CD8-positive, alpha-beta T cell (primary cell): ENCODE measurements at places on chromosomes 16 and 17.

DNA sequence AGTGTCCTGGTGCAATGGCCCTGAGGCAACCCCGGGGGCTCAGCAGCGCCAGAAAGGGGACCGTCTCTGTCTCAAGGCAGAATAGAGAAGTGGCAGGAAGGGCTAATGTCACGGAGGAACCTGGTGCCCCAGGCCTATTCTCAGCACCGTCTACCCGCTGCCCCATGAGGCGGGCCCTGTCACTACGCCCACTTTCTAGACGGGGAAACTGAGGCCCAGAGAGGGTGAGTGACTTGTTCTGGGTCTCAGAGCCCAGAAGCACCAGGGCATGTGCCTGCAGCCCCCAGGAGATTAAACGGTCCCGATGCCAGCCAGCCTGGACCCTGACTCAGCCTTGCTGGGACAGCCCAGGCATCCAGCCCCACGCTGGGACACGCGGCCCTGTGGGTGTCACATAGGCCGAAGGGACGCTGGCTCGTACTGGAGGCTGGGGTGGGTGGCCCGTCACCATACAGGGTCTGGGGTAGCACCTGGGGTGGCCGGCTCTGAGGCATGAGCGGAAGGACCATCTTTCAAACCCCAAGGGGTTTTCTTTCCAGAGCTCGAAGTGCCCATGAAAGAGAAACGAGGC lies 40.2 kb upstream of the PABPN1L start:
- no peak for DNase-seq

DNA sequence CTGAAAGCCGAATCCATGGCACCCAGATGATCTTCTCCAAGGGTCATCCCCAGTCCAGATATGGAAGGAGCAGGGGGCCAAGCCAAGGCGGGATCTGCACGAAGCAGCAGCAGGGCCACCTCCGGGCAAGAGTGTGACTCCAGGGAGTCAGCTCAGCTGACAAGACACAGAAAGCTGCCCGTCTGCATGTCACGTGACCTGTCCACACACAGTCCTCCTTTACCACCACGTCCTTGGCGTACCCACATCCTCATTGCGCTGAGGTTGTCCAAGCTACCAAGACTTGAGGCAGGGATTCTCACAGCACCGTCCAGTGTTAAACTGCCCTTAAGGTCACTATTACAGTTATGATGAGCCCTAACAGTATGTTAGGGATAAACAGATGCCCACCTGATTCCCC lies 11.3 kb upstream of the CYTH1 start:
- DNase-seq, result no peak

- DNase-seq, result no peak
These were observed 9.3 kb downstream of the C16orf78 start for GRCh38 chr16:49382916-49383315.

GRCh38 chr17:11948789-11949188 lies 48.5 kb downstream of the ZNF18 start:
- no peak for DNase-seq

GRCh38 chr16:85055493-85056210 lies 28.1 kb downstream of the KIAA0513 start:
- peak; percentile 83 for DNase-seq

- DNase-seq, result no peak
These were observed 560 bp upstream of the RUSF1 start for GRCh38 chr16:31508706-31509195.

DNA sequence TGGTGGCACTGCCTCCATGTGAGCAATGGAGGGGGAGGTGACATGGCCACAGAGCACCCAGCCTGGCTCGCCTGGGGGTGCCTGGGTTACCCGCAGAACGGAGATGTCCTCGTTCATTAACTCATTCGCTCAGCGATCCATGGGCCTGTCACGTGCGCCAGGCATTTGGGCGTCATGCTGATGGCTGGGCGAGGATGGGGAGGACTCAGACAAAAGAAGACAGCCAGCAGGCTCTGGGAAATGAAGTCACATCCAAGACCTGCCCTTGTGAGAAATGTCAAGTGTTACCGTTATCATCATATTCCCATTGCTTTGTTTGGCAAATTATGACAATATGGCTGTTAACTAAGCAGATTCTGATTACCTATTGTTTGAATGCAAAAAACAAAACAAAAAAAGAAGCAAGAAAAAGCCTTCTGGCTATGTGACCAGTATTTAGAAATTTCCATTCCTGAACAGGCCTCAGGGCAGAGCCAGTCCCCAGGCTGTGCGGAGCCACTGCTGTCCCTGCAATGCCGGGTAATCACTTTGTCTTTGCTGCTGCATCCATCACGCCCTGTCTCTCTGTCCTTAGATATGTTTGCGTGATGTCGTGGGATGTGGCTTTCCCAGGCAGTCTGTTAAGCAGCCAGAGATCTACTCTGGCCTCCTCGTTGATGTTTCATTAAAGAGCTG lies 57.9 kb downstream of the CMIP start:
- no peak for DNase-seq

DNA sequence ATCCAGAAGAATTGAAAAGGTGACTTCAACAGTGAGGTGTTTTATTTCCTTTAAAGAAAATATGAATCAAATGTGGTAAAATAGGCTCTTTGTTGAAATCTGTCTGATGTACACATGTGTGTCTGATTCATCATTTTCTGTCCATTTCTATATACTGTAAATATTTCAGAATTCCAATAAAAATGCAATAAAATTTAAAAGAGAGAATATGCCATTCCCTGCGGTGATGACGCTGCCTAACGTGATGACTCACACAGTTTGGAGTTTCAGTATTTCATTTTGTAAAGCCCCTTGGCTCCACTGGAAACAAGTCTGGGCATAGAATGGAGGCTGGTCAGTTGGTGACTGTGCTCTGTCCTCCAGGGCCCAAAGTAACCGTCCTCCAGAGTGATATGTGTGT lies 482.5 kb upstream of the CDH5 start:
- DNase-seq, result no peak

DNA sequence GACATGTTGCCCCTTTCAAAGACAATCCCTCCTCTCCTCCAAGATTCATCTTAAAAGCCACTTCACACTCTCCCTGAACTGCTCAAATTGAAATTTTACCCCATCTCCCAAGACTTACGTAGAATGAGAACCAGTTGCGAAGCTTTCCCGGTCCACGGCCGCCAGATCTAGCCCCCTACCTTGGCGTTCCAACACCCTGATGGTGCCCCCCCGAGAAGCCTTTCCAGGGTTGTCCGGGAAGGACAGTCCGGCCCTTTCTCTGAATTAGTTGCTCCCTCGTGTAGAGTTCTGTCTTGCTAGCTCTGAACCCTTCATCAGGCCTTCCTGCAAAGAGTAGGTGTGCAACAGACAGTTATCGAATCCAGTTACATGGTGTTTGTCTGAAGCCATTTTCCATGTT lies 60.0 kb upstream of the DNAH17 start:
- DNase-seq, result no peak

DNA sequence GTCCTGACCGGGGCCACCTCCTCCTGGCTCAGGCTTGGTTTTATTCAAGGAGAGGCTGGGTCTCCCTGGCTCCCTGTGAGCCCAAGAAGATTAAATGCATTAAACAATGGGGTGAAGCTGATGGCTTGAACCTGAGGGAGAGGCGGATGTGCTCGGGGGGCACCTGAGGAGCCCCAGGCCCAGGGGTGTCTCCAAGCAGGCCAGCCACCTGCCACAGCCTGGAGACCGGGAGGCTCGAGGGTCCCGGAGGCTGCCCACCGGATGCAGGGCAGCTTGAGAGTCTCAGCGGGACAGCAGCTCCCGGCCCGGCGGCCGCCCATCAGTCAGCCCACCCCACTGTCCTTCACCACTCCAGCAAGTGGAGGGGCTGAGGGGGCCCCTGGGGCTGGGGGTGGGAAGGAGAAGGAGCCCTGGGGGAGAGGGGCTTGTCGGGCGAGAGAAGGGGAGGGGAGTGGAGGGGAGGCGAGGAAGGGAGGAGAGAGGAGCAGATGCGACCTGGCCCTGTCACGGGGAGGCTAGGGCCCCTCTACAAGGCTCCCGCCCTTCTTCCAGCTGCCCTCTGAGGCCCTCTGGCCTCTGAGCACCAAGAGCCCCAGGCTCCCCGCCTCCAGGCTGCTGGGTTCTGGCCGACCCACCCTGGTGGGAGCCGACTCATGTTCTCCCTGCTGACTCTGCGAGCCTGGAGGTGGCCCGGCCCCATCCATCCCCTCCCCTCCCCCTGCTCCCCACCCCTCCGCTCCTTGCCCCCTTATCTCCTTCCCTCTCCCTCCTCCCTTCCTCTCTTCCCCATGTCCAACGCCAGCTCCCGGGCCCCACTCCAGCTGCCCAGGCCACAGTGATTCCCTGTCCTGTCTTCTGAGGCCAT lies 13.2 kb downstream of the CD7 start:
- DNase-seq, result no peak

DNA sequence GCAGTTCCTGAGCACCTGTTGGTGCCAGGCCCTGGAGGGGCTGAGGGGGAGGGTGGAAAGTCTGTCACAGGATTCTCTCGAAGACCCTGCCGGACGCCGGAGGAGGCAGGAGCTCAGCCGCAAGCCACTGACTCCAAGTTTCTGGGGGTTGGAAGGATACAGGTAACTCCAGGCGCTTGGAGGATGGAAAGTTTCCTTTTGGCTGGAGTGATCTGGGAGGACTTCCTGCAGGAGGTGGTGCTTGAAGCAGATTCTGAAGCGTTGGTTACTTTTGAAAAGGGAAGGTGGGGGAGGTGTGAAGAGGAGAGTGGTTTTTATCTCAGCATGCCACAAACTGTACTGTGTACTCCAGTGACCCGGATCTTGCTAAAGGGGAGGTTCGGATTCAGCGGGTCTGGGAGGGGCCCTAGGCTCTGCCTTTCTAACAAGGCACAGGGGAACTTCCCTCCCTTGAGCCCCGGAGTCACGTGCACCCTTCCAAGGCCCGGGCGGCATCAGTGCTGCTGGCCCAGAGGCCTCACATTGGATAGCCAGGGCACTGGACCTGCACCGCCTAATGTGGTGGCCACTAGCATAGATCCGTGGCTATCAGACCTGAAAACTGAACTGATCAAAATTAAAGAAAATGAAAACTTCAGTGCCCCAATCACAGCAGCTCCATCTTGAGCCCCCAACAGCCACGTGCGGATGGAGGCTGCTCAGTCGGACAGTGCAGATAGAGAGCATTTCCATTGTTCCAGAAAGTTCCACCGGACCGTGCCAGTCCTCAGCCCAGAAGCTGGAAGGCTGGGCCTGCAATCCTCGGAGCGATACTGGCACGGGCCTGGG lies 42.2 kb upstream of the GSE1 start:
- peak; percentile 23 for DNase-seq

- DNase-seq, result peak; percentile 30
These were observed 925 bp downstream of the ZNF689 start for GRCh38 chr16:30609002-30609925.

- no peak for DNase-seq
These were observed 1.8 kb downstream of the BTBD17 start for GRCh38 chr17:74359916-74360315.

GRCh38 chr17:18191967-18192366 lies 8.3 kb downstream of the ALKBH5 start:
- DNase-seq, result no peak

- DNase-seq, result no peak
These were observed 15.9 kb downstream of the PEMT start for GRCh38 chr17:17575360-17576251.

DNA sequence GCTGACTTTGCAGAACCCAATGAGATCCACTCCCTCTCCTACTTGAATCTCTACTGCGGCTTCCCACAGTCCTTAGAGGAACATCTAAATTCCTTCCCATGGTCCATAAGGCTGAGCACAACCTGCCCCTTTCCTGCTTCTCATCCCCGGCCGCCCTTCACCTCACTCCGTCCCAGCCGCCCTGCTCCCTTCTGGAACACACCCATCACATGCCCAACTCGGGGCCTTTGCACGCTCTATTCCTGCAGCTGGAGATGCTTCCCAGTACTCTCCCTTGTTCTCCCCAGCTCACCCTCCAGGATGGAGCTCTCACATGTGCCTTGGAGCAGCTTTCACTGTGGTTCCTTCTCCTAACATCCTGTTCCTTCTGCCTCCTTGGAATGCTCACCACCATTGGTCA lies 23.6 kb downstream of the NKD1 start:
- DNase-seq, result no peak

GRCh38 chr17:72342627-72343527 lies 222.1 kb downstream of the SOX9 start:
- no peak for DNase-seq

DNA sequence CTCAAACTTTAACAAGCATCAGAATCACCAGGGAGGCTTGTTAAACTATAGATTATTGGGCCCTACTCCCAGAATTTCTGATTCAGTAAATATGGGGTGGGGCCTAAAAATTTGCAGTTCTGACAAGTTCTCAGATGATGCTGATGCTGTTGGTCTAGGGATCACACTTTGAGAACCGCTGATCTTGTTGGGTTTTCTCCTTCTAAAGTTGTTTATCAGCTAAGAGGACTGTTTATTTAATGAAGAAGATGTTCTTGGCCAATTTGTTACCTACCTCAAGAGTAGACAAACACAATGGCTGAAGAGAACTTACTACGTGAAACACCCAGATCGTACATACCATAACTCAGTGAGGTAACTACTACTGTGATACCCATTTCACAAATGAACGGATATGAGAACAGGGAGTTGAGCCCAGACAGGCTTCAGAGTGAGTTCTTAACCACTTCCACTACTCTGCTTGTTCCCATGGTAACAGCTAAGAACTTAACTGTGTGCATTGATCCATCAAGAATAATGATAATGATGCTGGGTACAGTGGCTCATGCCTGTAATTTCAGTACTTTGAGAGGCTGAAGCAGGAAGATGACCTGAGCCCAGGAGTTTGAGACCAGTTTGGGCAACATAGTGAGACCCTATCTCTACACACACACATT lies 85.3 kb upstream of the NSRP1 start:
- DNase-seq, result no peak

- DNase-seq, result no peak
These were observed 75.8 kb downstream of the WWOX start for GRCh38 chr16:78175287-78175686.

DNA sequence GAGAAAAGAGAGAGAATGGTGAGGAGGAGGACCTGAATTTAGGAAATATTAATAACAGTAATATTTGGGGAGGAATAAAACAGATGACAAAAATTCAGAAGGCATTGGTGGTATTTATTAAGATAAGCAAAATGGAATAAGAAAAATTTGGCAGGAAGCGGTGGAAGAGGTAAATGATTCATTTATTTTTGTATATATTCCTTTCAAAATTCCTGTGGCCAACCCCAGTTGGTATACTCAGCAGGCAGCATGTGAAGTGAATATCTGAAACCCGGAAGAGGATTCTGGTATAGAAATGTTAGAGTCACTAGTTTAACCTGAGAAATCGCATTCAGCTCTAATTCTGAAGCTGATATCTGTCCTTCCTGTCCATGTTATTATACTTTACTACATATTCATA lies 792.0 kb downstream of the KCNJ2 start:
- DNase-seq, result no peak

DNA sequence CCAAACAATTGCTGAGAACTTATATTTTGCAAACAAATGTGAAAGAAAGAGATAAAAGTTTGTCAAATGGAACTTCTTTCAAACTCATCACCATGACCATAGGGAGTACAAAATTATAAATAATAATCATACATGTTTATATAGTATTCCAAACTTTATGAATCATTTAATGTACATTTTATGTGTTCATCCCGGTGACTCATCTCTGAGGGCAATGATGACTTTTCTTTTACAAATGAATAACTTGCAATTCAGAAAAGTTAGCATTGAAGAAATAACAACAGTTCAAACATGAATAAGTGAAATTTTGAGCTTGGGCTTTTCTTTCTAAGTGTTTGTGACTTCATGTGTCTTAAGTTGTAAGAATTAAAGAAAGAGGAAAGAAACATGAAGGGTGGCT lies 66.3 kb upstream of the CDH8 start:
- no peak for DNase-seq

- DNase-seq, result no peak
These were observed 168.9 kb upstream of the MAF start for GRCh38 chr16:79769270-79769927.
